ENCODE measurements at places on chromosomes 1 and 21. TPM values are rescaled to one million over a fixed set of nuclear protein-coding genes. Genes with fewer than 3 reads are reported as not detected.

SHISA4 gene
- total RNA-seq = 10.1 TPM

SPOCD1 gene
- total RNA-seq = 17.4 TPM

PKLR gene
- 0.16 TPM for total RNA-seq

KRTAP25-1 gene
- not detected for total RNA-seq

RAVER2 gene
- total RNA-seq = 3.0 TPM

CALML6 gene
- total RNA-seq = 0.63 TPM

DCAF6 gene
- total RNA-seq = 52.4 TPM

PIGC gene
- total RNA-seq = 16.4 TPM

UTP11 gene
- 25.5 TPM for total RNA-seq

DNTTIP2 gene
- 16.1 TPM for total RNA-seq

ZNF644 gene
- 41.5 TPM for total RNA-seq

FCER1G gene
- total RNA-seq = not detected

CHODL gene
- total RNA-seq = 0.16 TPM

SLAMF7 gene
- total RNA-seq = not detected

BGLAP gene
- total RNA-seq = 0.26 TPM

CHML gene
- 4.1 TPM for total RNA-seq

LMX1A gene
- total RNA-seq = not detected

TNFRSF1B gene
- total RNA-seq = 3.3 TPM

DMBX1 gene
- total RNA-seq = not detected

RBP7 gene
- total RNA-seq = not detected

MFAP2 gene
- total RNA-seq = 16.1 TPM

LHX8 gene
- not detected for total RNA-seq

C8B gene
- not detected for total RNA-seq

AADACL3 gene
- total RNA-seq = not detected

KLF17 gene
- not detected for total RNA-seq

RSBN1 gene
- 6.6 TPM for total RNA-seq

Data from bronchial smooth muscle cell (primary cell).